ENCODE measurements at places on chromosomes 6 and 20.

- DNase-seq, result no peak
Observed at GRCh38 chr6:55968926-55969325, 93.5 kb upstream of the BMP5 start.

GRCh38 chr6:1075444-1075843, 236.5 kb upstream of the FOXQ1 start:
- no peak for DNase-seq

DNA sequence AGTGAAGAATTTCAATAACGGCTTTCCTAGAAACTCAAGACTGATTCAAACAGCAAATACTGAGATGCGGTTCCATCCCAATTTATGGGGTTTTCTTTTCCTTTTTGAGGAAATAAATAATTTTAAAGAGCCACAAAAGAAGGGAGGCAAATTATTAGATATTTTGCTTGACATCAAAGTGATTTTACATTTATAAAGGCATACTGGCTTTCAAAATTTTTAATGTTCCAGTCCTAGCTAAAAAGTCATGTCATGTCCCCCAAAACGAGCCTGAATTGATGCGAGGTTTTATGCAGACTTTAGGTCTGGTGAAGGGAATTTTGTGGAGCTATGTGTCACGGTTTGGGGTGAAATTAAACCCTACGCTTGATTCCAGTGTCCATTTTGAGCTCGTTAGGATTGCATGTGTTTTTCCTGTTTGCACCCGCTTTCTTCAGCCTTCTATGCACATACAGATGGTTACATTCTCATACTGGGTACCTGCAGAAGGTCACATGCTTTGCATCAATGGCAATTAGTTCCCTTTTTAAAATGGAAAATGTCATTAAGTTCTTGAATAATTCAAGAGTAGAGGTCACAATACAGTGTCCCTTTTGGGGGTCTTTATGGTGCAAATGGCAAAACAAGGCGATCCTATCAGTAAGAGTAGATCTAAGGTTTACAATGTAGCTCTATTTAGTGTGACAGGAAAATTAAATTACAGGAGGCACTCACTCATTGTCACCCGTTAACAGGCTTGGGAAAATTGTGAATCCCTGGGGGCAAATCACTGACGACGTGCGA, 17.3 kb downstream of the FOXA2 start:
- no peak for DNase-seq

DNA sequence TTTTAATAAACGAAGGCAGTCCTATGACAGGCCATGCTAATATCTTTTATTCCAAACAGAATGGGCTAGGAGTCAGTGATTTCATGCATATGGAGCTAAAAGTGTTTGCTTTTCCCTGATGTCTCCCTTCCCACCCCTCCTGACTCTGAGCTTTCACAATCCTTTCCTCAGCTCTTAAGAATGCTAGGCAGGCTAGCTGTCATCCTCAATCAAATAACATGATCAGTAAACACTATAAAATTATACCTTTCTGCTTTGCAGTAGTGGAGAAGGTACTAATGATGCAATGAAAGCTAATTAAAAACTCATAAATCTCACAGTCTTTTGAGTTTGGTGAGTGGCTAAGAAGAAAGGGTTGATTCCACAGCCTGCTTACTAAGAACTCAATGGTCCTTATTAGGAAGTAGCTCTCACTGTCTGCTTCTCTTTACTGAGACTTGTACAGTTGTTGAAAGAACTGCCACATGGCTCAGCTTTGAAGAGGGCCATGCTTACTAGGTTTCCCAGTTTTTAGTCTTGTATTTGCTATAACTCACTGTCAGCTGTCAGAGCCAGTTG, 250.9 kb upstream of the JAG1 start:
- no peak for DNase-seq

- DNase-seq, result no peak
Observed at GRCh38 chr20:44153636-44154043, 33.3 kb downstream of the JPH2 start.

DNA sequence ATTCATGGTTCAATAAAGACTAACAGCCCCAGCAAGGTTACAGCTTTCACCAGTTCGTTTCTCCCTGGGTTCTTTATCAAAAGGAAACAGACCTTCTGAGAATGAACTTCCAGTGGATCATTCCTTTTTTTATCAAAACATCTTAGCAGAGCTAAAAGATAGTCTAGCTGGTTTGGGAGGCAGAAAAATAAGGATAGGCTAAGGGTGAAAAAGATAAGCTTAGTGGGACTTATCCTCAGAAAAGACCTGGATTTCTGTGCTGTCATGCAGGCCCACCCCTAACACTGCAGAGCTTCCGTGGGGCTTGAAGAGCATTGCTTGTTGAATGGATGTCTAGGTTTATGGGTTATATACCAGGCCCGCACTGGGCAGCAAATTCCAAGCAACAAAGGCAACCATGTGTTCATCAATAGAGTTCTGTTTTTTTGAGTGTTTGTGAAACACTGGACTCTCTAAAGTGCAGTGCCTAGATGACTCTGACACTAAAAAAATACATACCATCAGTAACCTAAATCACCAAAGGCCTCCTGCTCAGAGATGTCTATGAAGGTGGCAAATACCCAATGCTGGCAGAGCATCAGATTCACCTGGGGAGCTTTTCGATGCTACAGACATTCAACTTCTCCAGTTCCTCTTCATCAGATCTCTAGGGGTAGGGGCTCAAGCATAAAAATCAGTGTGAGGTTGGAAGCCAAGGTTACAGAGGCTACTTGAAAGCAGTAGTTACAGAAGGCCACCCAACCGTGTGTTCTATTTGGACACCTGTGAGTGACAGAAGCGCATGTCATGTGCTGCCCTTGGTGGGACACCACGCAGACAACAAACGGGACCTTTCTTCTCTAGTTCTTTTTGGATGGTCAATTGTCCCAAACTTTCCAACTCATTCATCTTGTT, 53.0 kb downstream of the TNFAIP3 start:
- DNase-seq, result no peak

GRCh38 chr20:41095110-41095969, 42.0 kb upstream of the PLCG1 start:
- DNase-seq, result peak; percentile 84

Measured in hematopoietic multipotent progenitor cell treated with erythropoietin and hydrocortisone succinate and interleukin-3 and kit ligand, for 17 days (in vitro differentiated cells).